Gastroesophageal sphincter (tissue), 4 donors: ENCODE measurements at places on chromosomes 4 and X.

DNA sequence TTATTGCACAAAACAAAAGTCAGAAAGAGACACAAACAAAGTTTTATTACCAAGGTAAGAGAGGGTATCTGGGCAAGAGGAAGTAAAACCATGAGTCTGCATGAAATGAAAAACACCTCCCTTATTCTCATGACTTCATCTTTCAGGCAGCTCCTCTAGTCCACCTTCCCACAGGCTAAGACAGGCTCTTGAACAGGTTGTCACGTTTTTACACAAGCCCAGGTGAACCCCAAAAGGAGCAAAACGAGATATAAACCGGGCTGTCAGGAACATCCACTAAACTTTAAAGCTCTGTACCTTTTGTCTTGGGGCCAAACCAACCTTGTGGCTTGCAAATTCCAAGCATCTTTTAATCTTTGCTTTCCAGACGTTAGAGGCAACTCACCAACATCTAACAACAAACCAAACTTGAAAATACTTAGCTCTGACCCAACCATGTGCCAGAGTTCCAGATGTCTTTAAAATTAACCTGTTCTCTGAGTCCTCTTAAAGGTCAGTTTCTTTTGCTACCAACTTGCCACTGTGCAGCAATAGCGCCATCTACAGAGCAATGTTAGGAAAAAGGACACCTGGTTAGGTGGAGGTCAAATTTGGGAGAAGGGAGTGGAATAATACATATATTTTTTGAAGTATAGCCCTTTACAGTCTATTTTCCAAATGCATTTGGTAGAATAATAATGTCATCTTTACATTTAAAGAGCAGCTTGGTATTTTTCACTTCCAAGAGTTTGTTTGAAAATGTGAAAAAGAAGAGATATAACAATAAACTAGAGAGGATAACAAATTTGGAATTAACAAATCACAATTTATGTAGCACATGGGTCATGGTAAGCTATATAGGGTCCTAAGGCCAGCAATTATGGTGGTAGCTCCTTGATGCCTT lies 73.1 kb downstream of the QRFPR start:
- ATAC-seq: no peak

DNA sequence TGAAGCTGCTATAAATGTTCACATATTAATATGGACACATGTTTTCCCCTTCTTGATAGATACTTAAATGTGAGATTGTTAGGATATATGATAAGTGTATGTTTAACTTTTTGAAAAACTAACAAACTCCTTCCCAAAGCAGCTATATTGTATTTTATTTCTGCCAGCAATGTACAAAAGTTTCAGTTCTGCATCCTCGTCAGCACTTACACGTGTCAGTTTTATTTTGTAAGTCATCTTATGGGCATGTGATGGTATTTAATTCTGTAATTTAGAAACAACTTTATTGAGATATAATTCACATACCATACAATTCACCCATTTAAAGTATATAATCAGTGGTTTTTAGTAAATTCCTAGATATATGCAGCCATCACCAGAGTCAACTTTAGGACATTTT lies 31.6 kb downstream of the RAPGEF2 start:
- ATAC-seq: no peak

- ATAC-seq: no peak
Measured at GRCh38 chr4:153438916-153439756, 27.0 kb upstream of the TMEM131L start.

DNA sequence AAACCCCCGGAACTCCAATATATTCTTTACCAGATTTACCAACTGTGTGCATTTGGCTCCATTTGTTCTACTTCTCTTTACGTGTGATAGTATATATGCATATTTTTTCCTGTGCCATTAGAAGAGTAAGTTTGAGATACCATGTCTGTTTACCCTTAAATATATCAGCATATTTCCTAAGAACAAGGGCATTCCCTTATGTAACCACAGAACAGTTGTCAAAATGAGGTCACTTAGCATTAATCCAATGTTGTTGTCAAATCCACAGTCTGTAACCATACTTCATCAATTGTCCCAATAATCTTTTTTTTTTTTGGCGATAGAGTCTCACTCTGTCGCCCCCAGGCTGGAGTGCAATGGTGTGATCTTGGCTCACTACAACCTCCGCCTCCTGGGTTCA lies 55.2 kb downstream of the TBC1D14 start:
- ATAC-seq: no peak

GRCh38 chr4:4603067-4603466 lies 61.2 kb upstream of the STX18 start:
- no peak for ATAC-seq

DNA sequence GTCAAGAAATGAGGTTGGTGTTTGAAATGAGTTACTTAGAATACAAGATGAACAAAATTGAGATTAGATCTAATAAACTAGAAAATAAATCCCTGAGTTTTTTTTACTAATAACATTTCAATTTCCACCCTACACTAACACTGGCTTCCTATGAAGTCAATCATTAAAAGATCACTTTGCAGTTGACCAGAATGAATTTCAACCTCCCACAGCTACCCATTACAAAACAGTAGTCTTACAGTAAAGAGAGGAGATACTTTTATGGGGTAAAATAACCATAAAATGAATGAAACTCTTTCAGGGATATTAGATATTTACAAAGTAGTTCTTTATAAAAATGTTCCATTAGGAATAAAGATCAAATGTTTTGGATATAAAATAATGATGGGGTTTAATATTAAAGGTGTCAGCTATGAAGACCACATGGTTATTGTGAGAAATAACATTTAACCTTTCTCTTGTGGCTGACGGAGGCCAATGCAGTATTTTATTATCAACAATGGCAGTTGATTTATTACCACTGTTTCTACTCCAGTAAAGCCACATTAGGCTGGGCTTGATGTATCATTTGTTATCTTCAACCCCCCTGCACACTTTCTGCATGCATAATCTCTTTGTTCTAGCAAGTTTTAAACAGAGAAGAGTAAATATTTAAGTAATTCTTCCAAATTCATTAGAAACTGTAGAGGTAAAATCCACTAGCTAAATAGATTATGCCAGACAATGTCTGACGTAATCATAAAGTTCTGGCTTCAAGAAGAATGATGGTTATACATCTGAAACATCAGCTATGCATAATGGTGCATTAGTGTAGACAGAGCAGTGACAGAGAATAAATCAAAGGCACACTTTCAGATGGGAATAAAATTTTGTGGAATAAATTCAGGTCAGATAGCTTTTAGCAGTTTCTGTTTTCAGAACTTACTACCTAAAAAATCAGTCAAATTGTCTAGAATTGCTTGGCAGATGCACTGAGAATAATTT lies 516.6 kb downstream of the PCDH18 start:
- no peak for ATAC-seq
